Kidney (tissue), 22 donors: ENCODE measurements at places on chromosomes 11 and 22.
A peak's percentile ranks its signal among the peaks of the same experiment; 100 is the strongest.

DNA sequence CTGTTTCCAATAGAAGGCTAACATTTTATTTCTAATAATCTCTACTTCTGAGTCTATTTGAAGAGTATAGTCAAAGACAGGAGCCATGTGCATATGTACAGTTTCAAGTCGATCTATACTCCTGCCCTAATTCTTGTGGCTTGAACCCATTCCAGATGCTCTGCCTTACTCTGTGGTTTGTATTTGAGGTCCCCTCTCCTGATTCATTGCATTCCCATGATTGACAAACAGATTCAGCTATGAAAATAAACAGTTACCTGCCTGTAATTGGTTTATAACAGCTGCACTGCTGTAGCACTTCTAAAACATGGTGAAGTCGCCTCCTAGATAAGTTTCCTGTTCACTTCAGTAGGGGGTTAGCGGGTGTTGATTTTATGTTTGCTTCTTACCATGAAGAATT, 138.7 kb downstream of the SOX6 start:
- DNase-seq: no peak

GRCh38 chr11:128236506-128237498, 350.6 kb downstream of the ETS1 start:
- DNase-seq: no peak

DNA sequence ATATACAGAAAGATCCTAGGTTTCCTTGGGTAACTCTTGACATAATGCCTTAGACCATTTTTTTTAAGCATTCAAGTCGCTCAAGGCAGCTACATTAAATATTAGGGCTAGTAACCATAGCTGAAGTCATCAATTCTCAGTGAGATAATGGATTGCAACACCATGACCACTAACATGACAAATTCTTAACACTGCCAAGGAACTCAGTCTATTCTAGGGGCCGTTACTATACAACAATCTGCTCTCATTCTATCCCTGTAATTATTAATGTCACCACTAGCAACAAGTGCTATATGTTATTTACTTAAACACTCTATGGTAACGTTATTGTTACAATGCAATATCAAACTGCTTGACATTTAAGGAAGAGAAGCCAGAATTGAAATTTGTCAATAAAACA, 3.2 kb upstream of the STK33 start:
- DNase-seq: no peak

DNA sequence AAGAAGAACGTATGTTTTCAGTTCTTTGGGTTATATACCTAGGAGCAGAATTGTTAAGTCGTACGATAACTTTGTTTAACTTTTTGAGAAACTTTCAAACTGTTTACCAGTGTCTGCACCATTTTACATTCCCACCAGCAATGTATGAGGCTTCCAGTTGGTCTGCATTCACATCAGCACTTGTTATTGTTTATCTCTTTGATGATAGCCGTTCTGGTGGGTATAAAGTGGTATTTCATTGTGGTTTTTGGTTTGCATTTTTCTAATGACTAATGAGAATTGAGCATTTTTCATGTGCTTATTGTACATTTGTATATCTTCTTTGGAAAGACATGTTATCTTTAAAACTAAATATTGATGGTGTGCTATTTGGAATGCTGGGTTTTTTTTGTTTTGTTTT, 59.8 kb downstream of the KDM2A start:
- no peak for DNase-seq

DNA sequence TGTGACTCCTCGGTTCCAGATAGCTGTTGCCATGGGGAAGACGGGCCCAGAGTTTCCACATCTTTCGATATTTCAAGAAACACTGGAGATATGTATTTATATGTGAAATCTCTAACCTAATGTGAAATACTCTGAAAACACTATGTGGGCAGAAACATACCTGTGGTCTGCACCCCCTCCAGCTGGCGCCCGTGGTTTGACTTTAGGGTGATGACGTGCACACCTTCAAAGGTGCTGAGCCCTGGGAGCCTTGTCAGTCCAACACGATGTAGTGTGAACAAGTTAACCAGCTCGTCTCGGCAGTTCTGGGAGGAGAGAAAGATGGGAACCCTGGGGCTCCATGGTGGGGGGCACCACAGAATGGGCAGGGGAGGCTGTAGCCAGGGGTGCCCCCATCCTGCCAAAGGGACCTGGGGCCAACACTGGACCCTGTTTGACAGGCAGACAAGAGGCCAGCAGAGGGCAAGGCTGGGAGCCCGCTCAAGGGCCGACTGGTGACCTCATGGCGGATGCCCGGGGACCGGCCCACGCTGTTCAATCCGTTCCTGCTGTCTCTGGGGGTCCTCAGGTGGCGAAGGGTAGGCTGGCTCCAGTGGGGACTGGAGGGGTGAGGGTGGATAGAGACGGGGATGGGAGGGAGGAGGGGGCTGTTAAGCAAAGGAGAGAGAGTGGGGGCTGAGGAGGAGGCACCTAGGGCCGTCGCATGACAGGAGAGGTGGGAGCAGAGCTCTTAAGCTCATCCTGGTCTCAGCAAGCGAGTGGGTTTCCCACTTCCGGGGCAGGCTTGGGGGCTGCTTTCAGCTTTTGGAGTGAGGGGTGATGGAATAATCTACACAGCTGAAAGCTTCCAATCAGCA, 43.8 kb downstream of the TRIOBP start:
- no peak for DNase-seq

- peak; percentile 79 for DNase-seq
Measured at GRCh38 chr11:13210424-13210823, 67.2 kb upstream of the BMAL1 start.

DNA sequence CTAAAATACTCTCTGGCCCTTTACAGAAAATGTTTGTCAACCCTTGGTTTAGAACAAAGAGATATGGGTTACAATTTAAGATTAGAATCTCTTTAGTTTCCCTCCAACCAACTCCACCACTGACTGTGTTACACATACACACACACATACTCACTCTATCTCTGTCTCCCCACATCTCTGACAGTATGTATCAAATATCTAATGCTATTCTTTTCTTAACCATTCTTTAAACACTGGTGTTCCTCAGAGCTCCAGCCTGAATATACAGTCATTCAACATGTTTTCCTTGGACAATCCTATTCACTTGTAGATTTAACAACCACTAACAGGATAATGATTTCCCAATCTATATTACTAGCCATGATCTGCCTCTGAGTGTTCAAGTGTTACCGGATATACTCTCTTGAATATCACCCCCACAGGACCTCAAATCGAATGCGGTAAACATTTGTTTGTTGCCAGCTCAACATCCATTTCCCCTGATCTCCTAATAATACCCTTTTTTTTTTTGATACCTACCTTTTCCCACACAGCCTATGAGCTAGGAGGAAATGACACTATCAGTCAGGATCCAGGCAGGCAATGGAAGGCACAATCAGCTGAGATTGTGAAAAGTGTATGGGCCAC, 6.1 kb downstream of the MPZL3 start:
- DNase-seq: no peak

DNA sequence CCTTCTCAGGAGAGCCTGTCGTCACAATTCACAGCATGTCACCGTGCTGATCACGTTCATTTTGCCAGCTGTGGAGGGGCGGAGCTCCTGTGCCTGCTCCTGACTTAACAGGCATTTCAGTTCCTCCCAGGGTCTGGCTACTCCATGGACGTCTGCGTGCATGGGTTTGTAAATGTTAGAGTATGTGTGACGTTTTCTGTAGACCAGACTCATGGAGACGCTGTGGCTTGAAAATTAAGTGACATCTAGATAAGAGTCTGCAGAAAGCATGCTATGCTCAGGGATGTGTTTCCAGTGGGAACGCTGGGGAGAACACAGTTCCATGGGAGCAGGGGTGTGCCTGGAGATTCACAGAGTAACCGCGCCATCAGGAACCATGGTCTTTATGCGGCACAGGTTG, 804.0 kb downstream of the TBC1D22A start:
- DNase-seq: no peak

DNA sequence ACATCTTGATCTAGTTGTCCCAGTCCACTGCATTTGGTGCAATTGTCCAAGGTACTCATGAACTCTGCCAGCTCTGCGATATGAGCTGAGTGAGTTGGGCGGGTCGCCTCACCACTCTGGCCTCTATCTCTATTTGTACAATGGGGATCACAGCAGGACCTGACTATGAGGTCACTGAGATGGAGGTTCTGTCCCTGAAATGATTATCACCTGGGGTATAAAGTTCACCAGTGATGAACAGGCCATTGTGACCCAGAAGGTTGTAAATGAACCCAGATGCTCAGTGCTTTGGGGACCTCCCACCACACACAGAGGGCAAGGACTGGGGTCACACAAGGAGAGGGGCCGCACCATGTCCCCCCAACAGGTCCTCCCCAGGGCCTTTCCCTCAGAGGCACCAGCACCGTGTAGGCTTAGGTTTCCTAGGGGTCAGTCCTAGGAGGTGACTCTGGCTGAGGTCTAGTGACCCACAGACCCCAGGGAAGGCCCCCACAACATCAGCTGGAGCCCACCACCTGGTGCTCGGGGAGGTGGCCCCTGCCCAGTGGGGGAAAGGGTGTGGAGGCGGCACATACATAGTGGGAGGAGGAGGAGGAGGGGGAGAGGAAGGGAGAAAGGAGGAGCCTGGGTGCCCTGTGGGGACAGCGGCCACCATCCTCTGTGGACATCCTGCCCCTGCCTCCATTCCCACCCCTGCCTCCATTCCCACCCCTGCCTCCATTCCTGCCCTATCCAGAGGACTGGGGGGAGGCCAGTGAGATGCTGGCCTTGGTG, 25.0 kb upstream of the IGLL1 start:
- DNase-seq: no peak

DNA sequence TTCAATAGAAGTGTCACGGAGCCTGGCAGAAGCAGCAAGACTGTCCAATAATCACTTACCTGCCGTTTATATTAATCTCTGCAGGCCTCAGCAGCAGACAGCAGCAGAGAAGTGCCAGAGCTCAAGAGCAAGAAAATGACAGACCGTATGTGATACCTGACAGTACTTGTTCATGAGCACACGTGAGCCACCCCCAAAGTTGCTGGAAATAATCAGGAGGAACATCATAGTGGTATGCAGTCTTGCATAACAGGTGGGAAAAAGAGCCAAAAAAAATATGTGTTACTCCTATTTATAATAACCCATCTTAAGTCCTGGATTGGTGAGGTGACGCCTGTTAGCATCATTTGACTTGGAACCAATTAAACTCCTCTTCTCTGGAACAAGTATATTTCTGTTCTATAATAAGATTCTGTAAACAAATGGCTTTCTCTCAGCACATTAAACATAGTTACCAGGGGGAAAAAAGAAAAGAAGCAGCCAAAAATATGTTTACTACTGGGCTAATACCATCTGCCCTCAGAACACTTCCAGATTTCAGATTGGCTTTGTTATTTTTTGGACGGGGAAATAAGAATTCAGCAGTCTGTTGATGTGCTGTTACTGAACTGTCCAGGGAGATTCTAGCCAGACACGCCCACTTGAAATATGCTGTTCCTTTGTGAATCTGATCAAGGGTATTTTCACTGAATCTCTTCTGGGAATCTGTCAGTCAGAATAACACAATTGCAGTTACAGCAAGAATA, 7.9 kb upstream of the SLN start:
- no peak for DNase-seq

DNA sequence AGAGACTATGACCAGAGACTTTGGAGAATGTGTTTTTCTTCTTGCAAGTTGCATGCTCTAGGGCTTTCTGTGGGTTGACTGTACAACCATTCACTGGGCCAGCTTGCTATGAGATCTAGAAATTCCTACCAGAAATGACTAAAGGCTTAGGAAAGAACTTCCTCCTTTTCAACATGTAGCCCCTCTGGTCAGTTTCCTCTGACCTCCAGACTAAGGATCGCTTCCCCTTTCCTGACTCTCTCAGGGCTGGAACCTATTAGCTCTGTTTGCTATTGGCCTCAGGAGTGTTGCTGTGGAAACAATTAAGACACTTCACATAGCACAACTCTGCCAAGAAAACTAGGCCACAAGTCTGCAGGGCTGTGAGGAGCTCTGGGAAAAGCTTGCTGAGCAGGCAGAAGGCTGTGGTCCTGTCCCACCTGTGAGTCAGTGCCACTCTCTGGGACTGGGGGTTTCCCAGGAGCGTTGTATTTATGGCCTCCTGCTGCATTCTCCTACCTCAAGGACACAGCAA, 10.7 kb downstream of the CRY2 start:
- DNase-seq: peak; percentile 84

DNA sequence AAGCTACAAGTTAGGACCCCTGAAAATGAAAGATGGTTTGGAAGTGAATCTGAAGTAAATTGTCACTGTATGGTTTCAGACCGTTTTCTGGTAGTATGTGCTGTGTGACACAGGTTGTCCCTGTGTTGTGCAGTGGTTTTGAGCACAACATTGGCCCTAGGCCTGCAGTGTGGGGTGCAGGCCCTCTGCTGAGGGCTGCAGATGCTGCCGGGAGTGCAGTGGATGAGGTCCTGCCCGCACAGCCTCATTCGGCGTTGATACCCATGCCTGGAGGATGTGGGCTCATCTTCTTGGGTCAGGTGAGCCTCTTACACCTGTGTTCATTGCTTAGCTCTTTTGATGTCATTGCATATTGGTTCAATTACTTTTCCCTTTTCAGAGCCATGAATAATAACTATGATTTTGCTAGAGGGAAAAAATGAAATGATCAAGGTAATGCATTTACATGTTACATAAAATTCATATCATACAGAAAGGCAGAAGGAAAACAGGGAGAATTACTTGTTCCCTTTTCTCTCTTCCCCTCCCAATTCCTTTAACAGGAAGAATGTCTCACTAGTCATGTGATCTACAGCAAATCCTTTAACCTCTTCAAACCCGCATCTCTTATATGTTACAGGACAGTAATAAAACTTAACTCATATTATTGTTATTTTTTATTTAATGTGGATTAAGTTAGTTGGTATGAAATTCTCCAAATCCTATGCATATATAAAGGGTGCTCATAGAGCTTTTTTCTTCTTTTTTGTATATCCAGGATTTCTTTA, 48.7 kb downstream of the PTPRJ start:
- peak; percentile 69 for DNase-seq

- DNase-seq: no peak
Measured at GRCh38 chr11:76007166-76007565, 192.2 kb downstream of the UVRAG start.

GRCh38 chr22:48276994-48277867, 1514.8 kb downstream of the TBC1D22A start:
- DNase-seq: no peak

- no peak for DNase-seq
Measured at GRCh38 chr11:61930933-61931332, 13.6 kb upstream of the RAB3IL1 start.

DNA sequence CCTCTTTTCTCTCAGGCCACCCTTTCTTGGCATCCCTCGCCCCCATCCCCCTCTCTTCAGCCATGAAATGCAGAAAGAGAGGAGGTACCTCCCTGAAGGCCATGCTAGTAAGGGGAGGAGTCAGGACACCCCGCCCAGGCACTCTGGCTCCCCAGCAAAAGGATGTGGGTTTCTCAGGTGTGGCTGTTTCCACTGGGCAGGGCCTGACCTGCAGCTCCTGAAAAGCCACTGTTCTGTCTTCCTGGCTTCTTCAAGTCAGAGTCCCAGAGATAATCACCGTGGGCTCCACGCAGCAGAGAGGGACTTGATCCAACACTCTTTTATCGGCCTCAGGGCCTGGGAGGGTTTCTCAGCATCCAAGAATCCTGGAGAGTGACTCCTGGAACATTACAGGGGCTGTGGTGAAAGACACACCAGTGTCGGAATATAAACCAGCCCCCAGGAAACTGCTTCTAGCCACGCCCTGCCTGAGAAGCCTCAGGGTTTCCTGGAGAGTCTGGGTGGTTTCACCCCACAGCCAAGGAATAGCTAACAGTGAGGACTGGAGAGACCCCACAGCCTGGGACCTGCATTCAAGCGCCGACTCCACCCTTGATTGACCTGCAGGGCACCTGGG, 45.7 kb upstream of the TSPAN18 start:
- DNase-seq: no peak
